ENCODE measurements at places on chromosomes 1 and 21.

GRCh38 chr1:207316622-207317391 is 4.7 kb upstream of the CD55 start:
- no peak for DNase-seq

DNA sequence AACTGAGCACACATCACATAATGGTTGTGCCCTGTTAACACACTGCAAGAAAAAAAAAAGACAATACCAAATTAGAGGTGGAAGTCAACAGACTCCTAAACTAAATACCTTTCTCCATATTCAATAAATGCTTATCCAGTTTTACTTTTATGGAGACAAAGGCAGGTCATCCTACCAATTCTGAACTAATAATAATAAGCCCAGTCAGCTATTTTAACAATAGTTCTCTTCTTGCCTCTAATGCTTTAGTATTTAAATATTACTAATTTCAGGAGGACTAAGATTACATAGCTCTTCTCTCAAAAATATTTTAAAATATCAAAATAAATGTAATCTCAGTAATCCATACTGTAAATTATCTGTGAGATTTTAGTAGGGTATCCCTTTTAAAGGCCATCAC is 10.5 kb downstream of the COPA start:
- no peak for DNase-seq

DNA sequence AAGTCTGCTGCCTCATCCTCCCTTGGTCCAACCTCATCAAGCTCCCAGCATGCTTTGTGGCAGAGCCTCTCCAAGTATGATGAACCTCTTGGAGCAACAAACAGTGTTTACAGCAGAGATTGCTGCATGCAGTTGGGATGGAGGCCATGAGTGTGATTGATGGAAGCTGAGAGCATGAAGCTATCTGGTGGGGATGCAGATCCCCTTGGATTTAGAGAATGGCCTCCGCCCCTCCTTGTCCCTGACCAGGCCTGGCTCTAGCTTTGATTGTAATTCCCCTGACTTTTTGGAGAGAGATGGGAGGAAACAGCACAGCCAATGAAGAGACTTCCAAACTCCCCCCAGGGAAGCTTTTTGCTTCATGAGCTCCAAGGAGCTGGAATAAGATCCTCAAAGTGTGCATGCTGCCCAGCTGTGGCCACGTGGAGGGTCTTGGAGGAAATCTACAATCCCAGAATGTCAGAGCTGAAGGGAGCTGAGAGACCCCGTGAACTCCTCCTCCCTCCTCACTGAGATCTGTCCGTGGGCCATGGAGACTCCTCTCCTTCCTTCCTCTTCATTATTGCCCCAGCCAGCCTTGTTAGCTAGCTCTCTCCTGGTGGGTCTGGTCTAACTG is 165.3 kb upstream of the USP24 start:
- no peak for DNase-seq

- no peak for DNase-seq
These were observed 17.1 kb downstream of the TTF2 start for GRCh38 chr1:117077267-117077666.

- DNase-seq, result no peak
These were observed 537 bp upstream of the KLHL17 start for GRCh38 chr1:959731-960362.

DNA sequence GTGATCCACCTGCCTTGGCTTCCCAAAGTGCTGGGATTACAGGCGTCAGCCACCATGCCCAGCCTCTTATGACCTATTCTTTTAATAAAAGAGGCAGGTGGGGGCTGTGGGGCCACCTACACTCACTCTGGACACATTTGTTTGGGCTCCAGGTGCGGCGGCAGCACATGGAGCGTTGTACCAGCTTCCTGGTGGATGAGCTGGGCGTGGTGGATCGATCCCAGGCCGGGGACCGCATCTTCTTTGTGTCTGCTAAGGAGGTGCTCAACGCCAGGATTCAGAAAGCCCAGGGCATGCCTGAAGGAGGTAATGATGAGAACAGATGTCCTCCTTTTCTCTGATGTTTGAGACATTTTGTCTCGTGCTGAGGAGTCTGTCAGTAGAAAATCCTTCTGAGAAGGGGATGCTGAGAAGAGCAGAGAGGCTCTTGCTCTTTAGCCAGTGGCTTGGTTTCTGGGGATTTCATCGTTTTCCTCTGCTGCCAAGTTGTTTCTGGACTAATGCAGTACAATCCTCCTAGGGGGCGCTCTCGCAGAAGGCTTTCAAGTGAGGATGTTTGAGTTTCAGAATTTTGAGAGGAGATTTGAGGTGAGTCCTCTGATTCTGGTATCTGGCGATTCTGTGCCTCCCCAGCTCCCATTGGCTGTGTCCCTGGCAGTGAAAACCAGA is 17.9 kb upstream of the MIIP start:
- peak; percentile 29 for DNase-seq

- DNase-seq, result no peak
These were observed 17.0 kb upstream of the STUM start for GRCh38 chr1:226531360-226532093.

- no peak for DNase-seq
These were observed 7.1 kb upstream of the KCNK1 start for GRCh38 chr1:233606813-233607212.

GRCh38 chr1:227131193-227131592 is 187.1 kb downstream of the CDC42BPA start:
- no peak for DNase-seq

- DNase-seq, result no peak
These were observed 53.4 kb downstream of the WLS start for GRCh38 chr1:68178821-68179490.

GRCh38 chr1:63255153-63255552 is 67.2 kb upstream of the FOXD3 start:
- no peak for DNase-seq

DNA sequence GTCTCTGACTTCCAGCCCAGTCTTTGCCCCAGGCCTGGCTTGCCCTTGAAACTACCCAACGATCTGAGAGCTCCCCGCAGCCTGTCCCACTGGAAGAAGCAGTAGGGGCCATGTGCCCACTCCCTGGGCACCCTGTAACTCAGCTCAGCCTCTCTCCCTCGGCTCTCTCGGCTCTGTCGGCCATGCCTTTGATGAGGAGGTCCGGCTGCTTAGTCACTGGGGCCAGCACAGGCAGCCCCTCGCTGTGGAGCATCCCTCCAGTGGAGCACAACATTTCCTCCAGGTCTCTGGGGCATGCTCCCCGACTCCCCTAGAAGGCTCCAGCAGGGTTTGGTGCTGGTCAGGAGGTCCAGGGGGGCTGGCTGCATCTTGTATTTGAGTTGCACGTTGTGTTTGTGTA is 83.3 kb upstream of the DISP3 start:
- DNase-seq, result no peak

DNA sequence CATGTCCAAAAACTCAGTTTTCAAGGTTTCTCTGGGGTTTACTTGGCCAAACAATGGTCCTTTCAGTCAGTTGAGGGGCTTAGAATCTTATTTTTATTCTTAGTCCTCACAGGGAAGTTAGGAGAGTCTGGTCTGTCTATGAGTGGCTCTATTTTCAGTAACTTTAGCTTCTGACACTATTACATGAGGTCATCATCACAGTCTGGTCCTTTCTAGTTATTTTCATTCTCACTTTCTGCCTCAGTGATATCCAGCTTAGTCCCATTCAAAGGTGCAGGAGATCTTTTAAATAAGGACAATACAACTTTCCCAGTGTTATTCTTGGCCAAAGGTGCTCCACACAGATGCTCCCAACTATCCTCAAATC is 30.0 kb upstream of the FGGY start:
- no peak for DNase-seq

DNA sequence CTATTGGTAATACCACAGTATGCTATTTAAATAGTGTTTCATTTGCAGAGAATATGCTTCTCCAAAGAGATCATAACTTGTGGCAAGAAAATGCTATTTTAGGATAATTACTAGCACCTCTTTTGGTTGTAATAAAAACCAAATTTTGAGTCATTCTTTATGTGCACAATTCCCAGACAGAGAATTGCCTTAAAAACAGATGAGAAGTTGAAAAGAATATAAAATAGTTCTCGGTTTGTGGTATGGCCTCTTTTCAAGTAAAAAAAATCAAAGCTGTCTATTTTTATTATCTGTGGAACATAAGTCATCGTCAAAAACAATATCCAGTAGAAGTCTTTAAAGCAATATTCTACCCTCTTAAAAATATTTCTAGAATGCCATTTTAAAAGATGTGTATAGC is 185.9 kb downstream of the GREM2 start:
- DNase-seq, result no peak

DNA sequence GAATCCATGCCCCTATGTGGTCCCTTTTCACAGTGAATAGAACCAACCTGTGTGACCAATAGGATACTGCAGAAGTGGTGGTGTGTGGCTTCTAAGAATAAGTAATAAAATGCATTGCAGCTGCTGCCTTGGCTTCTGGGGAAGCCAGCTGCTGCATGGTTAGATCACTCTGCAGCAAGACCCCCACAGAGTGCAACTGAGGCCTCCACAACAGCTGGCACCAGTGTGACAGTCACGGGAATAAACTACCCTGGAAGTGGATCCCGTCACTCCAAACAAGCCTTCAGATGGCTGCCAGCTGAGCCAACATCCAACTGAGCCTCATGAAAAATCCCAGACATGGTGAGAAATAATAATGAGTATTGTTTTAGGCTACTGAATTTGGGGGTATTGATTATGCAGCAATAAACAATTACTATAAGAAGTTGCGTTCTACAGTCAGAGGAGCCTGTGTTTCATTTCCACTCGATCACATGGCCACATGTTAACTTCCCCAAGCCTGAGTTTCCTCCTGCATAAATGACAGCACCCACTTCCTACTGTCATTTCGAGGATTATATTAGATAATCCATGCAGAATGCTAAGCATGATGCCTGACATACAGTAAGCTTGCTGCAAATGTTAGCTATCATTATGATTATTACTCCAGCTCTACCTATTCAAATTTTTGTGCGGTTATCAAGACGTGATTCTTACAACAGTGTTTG is 20.8 kb upstream of the COG2 start:
- no peak for DNase-seq

- no peak for DNase-seq
These were observed 216.6 kb upstream of the ZP4 start for GRCh38 chr1:238107322-238107721.

DNA sequence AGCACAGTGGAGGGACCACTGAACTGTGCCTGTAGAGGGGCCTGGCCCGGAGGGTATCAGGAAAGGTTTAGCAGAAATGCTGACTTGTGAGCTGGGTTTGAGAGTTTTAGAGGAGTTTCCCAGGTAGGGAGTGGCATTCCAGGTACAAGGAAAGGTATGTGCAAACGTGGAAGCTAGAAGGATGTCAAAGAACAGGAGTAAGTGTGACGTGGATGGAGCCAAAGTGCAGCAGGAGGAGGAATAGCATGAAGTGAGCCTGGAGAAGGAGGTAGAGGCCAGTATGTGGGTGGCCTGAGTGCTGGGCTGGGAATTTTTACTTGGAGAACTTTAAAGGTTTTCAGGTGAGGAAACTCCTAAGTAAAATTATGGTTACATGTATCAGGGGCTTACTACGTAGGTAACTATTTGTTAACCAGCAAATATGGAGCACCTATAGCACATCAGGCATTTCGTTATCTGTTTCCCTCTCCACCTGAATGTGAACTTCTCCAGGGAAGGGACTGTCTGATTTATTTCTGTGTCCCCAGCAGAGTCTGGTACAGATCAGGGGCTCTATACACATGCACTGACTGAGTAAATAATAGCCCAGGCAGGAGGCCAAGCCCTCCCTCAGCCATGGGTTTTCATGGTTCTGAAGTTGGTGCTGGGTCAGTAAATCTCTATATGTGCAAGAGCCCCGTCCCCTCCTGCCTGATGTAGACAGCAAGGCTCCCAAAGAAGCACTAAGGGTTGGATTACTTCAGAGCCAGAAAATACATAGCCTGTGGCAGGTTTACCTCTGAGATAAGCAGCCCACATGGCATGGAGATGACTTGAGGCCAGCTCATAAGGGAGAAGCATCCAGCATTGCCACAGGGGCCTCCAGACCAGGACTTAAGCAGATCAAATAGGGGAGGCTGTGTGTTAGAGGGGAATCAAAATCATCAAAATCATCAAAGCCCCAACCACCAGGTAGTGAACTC is 43.4 kb downstream of the CDCP2 start:
- DNase-seq, result no peak

DNA sequence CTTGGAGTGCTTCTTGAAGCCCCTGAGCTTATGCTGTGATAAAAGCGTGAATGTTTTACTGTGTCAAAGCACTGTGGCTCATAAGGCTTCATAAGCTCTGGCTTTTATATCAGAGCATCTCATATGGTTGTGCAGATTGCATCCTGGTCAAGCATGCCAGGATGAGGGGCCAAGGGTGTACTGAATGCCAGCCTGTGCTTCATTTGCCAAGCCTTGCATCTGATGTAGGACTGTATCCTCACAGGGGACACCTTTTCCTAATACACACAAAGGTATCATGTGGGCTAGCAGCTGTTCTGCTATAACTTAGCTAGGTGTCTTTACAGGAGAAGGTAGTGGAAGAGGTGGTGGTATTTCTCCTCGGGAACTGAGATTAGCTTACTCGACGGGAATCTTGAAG is 134.7 kb downstream of the ST6GALNAC3 start:
- DNase-seq, result no peak

GRCh38 chr1:167412920-167413319 is 105.4 kb downstream of the CD247 start:
- DNase-seq, result no peak

DNA sequence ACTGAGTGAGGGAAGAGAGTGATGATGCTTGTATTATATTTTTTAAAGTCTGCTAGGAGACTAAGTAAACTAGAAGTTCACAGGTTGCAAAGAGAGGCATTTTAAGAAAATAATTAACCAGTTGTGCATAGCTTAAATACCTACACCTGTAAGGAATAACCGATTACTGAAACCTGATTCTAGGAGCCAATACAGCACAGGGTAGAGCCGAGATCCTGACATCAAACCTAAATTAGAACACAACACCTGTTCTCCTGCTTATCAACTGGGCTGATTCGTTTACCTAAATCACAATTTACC is 54.8 kb downstream of the EPRS1 start:
- DNase-seq, result no peak

DNA sequence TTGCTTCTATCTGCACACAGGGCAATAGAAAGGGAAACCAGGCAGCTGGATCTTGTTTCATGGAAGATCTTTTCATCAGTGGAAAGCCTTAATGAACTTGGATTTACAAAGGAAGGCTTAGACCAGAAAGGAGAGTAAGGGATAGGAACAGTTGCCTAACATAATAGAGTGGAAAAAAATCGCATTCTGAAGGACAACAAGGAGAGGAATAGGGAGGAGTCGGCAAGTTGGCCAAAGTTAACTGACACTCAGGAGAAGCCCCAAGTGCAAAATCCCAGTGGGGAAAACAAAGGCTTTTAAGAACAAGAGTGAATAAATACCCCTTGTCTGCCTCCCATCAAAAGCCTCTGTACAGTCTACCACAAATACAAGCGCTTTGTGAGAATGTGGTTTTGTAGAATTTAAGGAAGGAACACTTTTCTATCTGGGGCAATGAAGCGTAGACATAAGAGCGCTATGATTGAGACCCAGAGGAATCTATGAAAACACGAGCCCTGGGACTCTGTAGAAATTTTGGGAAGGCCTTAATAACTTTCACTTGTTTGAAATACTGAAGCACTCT is 74.1 kb downstream of the ZNF648 start:
- no peak for DNase-seq

- no peak for DNase-seq
These were observed 184.6 kb downstream of the KCNT2 start for GRCh38 chr1:196423612-196424011.

- no peak for DNase-seq
These were observed 47.1 kb downstream of the DDAH1 start for GRCh38 chr1:85417876-85418275.

GRCh38 chr21:31447505-31447904 is 103.4 kb upstream of the TIAM1 start:
- no peak for DNase-seq

- no peak for DNase-seq
These were observed 48.9 kb upstream of the PTGFR start for GRCh38 chr1:78441921-78442320.

- DNase-seq, result no peak
These were observed 27.0 kb downstream of the DISC1 start for GRCh38 chr1:231653632-231654031.
